ENCODE measurements at places on chromosomes 13 and 19.

DNA sequence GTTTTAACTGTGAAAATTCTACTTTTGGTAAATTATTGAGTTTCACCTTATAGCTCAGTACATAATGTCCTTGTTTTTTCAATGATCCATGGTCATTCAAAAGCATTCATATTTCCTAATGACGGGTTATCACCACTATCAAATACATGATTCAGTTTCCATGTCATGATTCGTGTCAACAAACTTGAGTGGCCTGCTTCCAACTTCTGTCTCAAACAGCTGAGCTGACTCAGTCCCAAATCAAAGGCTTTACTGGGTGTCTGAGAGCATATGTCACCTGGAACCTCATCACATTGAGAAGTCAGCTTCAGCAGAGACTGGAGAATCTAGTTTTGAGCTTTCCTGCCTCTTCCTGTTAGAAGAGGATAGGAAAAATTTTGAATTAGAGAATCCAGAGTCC lies 40.3 kb upstream of the SGCG start:
- no peak for DNase-seq

GRCh38 chr19:1751367-1752008 lies 1.8 kb upstream of the ONECUT3 start:
- DNase-seq = no peak

DNA sequence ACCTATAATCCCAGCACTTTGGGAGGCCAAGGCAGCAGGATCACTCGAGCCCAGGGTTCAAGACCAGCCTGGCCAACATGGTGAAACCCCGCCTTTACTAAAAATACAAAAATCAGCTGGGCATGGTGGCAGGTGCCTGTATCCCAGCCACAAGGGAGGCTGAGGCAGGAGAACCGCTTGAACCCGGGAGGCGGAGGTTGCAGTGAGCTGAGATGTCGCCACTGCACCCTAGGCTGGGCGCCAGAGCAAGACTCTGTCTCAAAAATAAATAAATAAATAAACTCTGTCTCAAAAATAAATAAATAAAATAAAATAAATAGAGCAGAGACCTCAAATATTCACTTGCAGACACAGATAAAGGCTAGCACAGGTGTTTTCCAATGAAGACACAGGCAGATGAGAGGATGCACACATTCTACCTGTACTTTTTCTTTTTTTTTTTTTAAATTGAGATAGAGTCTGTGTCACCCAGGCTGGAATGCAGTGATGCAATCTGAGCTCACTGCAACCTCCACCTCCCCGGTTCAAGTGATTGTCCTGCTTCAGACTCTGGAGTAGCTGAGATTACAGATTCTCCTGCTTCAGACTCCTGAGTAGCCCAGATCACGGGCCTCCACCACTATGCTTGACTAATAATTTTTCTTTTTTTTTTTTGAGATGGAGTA lies 2.7 kb upstream of the RPS16 start:
- no peak for DNase-seq

DNA sequence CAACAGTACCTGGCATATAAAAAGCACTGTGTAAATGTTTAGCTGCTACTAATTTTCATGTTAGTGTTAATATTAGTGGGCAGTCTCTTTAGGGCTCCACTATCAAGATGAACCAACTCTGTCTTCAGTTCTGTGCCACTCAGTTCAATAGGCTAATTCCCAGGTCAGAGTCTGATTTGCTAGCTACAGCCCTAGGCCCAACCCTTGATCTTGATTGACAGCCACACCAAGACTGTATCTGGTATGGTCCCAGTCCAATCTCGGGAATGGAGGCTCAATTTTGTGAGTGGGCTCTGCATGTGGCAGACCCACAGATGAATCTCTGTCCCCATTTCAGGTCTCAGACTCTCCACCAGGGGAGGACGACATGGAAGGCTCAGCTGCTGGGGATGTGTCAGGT lies 46.1 kb downstream of the MAP4K1 start:
- DNase-seq = no peak

GRCh38 chr13:94329277-94329676 lies 150.2 kb downstream of the DCT start:
- no peak for DNase-seq

GRCh38 chr13:40158218-40158617 lies 502.8 kb downstream of the COG6 start:
- no peak for DNase-seq

- DNase-seq = peak; percentile 15
Observed at GRCh38 chr19:8017808-8018207, 12.4 kb upstream of the ELAVL1 start.

DNA sequence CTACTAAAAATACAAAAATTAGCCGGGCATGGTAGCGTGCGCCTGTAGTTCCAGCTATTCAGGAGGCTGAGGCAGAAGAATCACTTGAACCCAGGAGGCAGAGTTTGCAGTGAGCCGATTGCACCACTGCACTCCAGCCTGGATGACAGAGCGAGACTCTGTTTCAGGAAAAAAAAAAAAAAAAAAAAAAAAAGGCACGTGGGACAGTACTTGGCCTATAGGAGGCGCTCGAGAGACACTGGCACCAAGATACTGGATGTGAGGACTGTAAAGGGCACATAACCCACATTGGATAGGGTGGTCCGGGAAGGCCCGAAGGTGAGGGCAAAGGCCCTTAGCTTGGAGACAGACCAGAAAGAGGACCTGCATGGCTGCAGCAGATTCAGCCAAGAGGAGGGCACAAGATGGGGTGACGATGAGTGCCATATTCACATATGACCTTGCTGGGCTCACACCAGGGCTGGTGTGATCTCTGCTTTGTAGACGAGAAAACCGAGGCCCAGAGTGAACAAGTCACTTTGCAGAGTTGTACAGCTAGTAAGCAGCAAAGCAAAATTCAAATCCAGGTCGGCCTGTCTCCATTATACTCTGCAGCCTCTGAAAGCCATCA lies 89.4 kb downstream of the DPF1 start:
- peak; percentile 19 for DNase-seq

- no peak for DNase-seq
Observed at GRCh38 chr13:74667656-74668203, 533.5 kb upstream of the KLF12 start.

DNA sequence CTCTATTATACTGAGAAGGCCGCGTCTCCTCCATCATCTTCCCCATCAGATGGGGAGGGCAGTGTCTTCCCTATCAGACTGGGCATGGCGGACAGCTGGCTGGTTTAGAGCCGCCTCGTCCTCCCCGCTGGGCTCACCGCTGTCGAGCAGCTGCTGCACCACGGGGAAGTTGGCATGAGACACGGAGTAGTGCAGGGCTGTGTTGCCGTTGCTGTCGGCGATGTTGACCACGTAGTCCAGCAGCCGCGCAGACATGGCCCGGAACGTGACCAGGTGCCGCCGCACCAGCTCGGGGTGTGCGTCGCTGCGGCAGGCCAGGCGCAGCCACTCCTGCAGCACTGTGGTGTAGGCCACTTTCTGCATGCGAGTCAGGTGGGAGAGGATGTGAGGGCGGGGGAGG lies 18.8 kb upstream of the SPC24 start:
- no peak for DNase-seq

- no peak for DNase-seq
Observed at GRCh38 chr13:110980921-110981320, 66.1 kb upstream of the ANKRD10 start.

- no peak for DNase-seq
Observed at GRCh38 chr19:55648585-55649267, 714 bp downstream of the CCDC106 start.

DNA sequence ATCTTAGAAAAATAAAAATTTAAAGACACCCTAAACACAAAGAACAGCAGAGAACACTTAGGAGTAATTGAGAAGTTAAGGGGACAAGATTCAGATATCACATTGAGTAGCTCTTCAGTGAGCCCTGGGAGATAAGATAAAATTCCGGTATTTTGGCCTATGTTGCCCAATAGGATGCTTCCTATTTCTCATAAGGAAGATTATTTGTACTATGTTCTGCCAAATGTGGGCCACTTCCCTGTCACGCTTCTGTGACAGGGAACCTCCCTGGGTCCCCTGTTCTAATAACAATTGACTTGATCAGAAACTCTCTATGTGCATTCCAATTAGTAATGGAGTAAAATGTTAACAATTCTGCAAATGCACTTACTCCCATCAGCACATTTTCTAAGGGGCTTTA lies 310.7 kb downstream of the MYO16 start:
- DNase-seq = no peak

- DNase-seq = no peak
Observed at GRCh38 chr13:45511310-45512097, 46.8 kb downstream of the COG3 start.

- no peak for DNase-seq
Observed at GRCh38 chr13:98829541-98829940, 77.1 kb upstream of the SLC15A1 start.

- DNase-seq = no peak
Observed at GRCh38 chr19:53818756-53819155, 5.4 kb downstream of the NLRP12 start.

DNA sequence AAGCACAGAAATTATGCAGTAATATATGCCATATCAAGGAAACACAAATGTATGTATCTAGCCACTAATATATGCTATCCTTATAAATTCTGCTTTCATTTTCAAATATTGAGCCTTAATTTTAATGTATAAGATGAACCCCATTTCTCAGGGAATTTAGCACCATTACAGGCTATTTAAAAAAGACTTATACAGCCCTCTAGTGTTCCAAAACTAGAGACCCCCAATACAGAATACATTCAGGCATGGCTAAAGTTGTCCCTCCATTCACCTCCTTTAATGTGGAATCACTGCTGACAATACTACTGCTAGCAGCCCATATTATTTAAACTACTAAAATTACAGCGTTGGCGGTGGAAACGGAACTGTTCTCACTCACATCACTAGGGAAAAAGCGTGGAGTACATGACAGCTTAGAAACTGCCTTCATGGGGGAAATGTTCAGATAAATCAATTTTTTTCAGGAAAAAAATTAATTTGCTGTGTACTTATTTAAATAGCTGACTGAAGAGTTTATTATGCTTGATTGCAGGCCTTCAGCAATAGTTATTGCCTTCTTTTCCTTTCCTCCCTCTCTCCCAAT lies 541.0 kb downstream of the PCDH9 start:
- DNase-seq = no peak

DNA sequence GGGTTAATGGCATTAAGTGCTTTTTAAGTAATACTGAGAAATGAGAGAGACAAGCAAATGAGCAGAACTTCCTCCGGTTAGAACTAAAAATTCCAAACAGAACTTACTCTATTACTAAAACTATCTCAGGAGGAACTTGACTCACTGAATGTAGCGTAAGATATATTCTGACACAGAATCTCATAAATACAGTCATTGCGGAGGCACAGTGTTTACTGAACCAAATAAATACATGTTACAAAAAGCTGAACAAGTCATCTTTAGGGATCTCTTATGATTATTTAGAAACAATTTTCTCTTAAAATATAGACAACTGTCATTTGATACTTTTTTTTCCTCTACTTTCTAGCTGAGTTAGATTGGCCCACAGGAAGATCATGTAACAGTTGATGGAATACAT lies 283.1 kb downstream of the KLF12 start:
- no peak for DNase-seq

DNA sequence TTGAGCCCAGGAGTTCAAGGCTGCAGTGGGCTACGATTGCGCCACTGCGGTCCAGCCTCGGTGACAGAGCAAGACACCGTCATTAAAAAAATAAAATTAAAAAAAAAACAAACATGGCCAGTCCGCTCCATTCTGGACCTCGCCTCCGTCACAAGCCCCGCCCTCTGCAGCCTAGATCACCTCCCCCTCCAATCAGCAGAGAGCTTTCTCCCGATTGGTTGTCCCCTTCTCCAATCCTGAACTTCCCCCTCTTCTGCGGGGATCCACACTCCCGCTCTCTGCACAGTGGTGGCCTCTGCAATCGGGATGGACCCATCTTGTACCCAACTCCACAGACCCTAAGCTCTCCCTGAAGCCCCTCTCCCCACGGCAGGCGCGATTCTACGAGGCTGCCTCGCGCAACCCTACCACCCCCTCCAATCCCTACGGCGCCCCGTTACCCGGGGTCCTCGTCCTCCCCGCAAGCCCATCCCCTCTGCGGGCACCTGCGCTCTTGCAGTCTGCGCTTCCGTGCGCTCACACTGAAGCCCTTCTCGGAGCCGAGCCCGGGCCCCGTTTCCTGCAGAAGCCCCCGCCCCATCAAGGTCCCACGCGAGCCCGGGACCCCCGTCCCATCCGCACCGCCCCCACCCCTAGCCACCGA lies 540 bp downstream of the TMEM160 start:
- DNase-seq = peak; percentile 73

DNA sequence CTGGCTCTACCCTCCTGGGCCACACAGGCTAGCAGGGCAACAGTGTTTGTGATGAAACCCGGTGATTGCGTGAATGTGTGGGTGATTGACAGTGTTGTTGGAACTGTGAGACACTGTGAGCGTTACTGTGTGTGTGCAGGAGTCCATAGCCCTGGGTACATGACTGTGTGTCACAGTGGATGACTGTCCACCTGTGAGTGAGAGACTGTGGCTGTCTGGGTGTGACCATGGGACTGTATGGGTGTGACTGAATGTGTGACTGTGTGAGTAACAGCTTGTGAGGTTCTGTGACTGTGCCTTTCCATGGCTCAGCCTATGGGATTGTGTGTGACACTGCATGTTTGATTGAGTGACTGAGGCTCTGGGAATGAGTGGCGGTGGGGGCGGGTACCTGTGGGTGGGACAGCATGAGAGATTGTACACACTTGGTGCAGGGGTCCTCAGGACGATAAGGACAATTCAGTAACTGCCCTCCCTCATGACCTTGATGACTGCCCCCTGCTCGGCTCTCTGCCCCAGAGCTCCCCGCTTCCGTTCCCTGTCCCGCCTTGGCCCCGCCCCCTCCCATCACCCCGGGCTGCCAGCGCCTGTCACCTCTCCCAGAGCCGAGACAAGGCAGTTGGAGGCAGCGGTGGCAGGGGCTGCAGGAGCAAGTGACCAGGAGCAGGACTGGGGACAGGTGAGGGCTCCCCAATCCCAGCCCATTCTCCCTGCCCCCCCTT lies at the start of gene GIPR:
Gene GIPR (plus strand): TSS at position 602 of the 722 bp plus-strand sequence. CDS start 1,300 bp downstream, outside the sequence.
- peak; percentile 69 for DNase-seq

DNA sequence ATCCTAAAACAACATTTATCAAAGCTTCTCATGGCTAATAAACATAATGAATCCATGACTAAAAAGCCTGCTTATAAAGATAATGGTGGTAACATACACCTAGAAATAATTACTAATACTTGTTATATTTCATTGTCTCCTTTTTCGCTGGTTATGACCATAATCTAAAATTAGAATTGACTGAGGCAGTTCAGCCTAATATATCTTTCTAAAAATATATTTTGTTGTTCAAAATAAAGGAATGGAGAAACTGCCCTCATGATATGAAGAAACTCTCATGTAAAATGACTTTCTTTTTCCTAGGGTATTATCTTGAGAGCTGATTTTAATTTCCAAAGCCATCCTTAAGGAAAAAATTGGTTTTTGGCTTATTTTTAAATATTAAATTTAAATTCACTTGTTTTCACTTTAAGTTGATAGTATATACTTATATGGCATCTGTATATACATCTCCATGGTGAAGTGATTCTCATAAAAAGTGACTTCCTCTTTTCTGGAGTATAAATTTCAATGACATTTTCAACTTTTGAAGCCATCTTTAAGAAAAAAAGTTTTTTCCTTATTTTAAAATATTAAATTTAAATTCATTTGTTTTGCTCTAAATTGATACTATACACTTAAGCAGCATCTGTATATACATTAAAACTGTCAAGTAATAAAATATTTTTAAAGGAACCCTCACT lies 204.6 kb downstream of the VWA8 start:
- no peak for DNase-seq

- no peak for DNase-seq
Observed at GRCh38 chr13:112248862-112249592, 127.1 kb upstream of the SPACA7 start.

Data from activated T-cell treated with anti-CD3 and anti-CD28 coated beads for 48 hours (primary cell).